Activated CD4-positive, alpha-beta T cell treated with anti-CD3 and anti-CD28 coated beads, Interleukin-2, amount 50 U/mL, for 4 hours (primary cell): ENCODE measurements at places on chromosomes 4 and X.

- DNase-seq: no peak
Observed at GRCh38 chr4:64230709-64231310, 178.4 kb downstream of the TECRL start.

DNA sequence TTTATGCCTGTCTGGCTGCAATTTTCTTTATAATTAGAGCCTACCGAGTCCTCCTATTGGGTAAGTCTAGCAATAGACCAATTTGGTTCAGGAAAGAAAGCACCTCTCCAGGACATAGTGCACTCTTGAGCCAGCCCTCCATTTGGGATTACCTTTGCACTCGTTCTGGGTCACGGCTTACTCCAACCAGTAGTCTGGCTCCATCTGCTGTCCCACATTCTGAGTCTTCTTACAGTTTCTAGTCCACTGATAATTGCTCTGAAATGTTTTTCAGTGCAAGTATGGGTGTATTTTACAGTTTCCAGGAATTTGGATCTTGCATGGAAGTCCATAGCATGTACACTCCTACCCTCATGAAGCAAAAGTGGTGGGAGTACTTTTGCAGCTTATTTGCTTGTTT lies 34.8 kb upstream of the USP51 start:
- DNase-seq: no peak

DNA sequence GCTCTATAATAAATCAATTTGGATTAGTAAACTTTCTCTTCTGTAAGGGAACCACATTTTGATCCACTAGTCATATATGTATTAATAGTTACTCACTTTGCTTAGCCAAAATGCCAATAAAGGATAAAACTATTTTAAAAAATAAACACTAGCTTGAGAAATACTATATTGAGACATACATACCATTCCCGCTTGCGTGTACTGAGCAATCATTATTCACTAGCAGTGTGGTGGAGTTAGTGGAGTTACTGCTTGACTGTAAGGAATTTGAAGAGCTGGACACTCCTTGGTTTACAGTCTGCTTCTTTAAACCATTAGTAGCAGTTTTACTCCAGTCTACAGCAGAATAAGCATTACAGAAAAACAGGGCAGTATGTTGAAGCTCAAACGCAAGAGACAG lies 10.8 kb upstream of the PHKA2 start:
- no peak for DNase-seq

- DNase-seq: no peak
Observed at GRCh38 chr4:136505020-136505419, 1027.3 kb downstream of the PCDH18 start.

DNA sequence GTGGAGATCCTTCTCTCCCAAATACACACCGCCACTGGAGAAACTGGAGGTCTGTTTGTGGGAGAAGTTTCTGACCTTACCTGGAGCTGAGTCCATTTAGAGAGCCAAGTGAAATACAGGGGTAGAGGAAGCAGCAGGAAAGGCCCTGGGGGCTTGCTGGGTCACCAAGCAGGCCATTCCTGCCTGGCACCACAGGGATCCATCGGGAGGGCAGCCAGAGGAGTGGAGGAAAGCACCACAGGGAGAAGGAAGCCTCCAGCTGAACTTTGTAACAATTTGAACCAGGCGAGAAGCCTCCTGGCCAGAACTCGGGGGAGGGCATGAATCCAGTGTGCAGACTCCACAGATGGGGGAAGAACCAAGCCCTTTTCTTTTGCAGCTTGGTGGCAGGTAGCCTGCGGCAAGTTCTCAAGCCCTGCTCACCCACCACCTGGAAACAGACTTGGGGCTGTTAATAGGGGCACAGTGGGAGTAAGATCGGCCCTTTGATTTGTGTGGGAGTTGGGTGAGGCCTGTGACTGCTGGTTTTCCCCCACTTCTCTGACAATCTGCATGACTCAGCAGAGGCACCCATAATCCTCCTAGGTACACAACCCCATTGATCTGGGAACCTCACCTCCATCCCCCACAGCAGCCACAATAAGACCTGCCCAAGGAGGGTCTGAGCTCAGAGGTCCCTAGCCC lies 94.6 kb downstream of the IRS4 start:
- DNase-seq: no peak

- DNase-seq: no peak
Observed at GRCh38 chr4:158949099-158949498, 153.8 kb upstream of the RAPGEF2 start.

GRCh38 chrX:4935846-4936245 lies 1222.4 kb upstream of the PRKX start:
- no peak for DNase-seq

DNA sequence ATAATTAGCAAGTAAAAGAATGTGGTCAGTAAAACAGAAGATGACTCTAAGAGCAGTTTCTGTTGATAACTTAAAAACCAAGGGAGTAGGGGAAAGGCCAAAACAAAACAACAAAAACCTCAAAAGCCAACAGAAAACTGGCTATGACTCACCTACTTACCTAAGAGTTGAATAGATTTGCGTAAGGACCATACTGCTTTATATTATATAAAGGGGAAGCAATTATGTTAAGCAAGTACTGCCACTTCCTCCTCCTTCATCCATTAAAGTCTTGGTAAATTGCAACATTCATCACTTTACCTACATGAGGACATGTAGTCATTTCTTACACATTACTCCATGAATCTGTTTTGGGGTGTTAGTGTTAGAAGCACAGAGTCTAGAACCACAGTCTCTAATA lies 85.9 kb upstream of the FAM47A start:
- no peak for DNase-seq

GRCh38 chr4:152715076-152715475 lies 35.3 kb upstream of the TMEM154 start:
- DNase-seq: no peak

DNA sequence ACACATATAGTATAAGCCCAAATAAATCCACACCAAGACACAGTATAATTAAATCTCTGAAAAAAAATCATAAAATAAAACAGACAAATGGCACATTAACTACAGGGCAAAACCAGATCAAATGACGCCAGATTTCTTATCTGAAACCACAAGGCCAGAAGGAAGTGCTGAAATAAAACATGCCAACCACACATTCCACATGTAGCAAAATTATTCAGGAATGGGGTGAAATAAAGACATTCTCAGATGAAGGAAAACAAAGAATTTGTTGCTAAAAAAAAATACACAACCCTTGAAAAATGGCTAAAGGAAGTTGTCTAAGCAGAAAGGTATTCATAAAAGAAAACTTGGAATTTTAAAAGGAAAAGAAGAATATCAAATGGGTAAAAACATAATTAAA lies 4.5 kb upstream of the DCAF12L1 start:
- no peak for DNase-seq

DNA sequence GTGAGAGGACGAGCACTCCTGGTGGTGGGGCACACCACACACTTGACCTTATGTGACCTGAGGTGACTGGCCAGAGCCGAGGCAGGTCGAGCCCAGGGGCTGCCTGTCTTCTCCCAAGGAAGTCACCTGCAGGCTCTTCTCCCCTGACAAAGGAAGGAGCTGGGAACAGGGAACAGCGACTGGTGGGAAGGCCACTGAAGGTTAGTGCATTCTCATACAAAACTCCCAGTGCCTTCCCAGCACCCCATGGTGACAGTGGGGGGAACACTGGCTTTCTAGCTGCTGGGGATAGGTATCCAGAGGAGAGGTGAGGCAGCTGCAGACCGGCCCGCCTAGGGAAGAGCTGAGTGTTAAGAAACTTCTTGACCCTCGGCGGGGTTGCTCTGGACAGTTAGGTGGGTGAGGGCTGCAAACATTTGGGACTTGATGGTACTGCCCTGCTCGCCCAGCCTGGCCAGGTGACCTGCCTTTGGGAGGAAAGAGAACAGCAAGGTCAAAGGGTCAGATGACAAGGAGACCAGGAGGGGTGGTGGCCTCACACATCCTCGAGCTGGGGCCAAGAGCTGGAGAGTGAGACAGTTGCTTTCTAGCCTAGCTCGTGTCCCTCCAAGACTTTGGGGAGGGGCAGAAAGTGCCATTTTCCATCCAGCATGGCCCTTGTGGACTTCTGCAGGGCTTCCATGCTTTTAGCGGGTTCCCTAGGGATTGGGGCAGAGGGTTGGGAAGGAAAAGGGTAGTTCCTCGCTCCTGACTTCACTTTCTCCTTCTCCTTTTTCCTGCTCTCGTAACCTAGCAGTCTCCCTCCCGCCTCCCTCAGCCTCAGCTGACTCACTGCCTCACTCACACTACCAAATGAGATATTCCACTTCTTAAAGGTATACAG lies 2.7 kb downstream of the NALF2 start:
- no peak for DNase-seq

- no peak for DNase-seq
Observed at GRCh38 chrX:154732421-154733065, 18.3 kb downstream of the GAB3 start.
